Caudate nucleus (tissue), 63 donors: ENCODE measurements at places on chromosomes 1 and 21.

DNA sequence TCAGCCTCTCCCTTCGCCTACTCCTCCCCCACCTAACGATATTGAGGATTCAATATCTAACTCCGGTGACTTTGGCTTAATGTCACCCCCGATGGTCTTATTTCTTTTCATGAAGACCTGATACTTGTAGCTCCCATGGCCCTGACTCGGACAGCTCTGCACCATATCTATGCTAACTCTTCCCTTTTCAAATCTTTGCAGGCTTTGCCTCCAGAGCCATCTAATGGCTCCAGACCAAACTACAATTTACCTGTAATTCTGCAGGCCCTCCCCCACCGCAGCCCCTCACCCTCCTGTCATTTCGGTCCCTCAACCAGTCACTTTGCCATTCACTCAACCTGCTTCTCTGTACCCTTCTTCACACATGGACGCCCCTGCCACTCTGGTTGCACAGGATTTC lies 7.9 kb upstream of the GSTM5 start:
- no peak for DNase-seq

DNA sequence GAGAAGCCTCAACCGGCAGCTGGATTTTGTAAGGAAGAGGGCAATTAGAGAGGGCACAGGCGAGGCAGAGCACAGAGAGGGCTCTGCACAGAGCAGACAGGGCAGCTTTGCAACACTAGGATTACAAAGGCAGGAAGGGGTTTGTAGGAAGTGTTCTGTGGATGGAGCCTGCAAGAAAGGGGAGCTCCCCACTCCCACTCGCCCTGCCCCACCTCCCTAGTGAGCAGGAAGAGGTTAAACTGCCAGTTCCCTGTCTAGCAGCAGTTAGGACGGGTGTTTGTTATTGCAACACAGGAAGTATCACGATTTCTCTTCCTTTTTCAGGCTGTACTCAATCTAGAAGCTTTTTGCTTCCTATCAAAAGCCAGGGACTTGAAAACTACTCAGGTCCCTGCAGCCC lies 63.3 kb upstream of the LRRC8D start:
- no peak for DNase-seq

GRCh38 chr1:172286629-172287076 lies 133.8 kb upstream of the C1orf105 start:
- no peak for DNase-seq

DNA sequence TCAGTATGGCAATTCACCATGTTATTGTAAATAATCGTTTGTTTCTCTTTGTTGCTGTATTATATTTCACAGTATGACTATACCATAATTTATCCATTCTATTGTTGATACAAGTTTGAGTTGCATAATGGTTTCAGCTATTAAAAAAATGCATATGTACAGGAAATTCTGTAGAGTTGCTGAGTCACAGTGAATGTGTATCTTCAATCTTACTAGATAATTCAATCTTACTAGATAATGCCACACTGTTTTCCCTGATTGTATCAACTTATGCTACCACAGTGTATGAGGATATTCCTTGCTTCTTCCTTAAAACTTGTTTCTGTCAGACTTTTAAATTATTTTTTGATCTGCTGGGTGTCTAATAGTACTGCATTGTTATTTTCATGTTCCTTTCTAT lies 3.5 kb upstream of the COA6 start:
- no peak for DNase-seq

GRCh38 chr1:70891051-70891843 lies 156.4 kb downstream of the PTGER3 start:
- no peak for DNase-seq

GRCh38 chr1:112034277-112034676 lies 44.8 kb upstream of the KCND3 start:
- DNase-seq, result no peak

GRCh38 chr1:20371411-20371810 lies 80.7 kb downstream of the VWA5B1 start:
- no peak for DNase-seq

DNA sequence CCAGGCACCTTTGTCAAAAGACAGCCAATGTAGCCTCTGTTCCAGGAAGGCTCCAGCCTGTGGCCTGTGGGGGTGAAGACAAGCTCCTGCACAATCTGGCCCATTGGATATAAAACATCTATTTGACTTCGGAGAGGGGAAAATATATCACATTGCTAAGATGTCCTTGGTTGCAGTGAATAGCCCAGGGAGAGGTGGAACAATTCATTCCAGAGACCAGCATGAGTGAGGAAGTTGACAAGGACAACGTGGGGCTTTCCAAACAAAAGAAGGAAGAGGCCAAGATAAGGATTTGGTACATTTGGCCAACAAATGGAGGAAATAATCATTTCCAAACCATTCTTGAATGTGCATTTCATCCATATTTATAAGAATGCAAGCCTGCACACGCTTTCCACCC lies 187.0 kb downstream of the ETS2 start:
- no peak for DNase-seq

GRCh38 chr1:228515200-228515834 lies 28.1 kb downstream of the RNF187 start:
- DNase-seq, result no peak

DNA sequence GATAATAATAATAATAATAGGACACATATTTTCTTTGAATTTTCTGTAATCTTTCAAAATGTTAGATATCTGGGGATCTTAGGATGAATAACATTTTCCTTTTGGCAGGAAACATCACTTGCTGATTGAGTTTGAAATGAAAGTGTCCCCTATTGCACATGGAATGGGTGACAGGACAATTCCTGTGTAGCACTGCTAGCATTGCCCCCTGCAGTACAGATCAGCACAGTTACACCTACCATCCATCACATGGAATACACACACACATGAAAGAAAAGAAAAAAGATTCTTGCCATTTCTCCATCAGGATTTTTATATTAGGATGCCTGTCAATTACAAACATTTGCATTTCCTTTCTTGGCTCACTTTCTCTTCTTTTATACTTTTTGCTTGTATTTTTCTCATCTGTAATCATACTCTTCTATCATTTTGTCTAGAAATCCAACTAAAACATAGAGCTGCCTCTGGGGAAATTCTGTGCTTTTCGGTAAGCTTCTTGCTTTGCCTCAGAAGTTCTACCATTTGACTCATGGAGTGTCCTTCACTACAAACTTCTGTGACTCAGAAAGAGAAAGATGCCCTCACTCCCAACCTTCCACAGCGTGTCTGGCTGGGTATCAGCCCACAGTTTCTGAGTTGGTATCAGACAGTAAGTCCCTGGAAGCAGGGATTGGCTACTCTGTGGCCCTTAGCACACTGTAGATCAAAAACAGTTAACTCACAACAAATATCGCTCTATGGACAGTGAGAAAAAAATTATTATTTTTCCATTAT lies 641.2 kb downstream of the PTPRC start:
- DNase-seq, result no peak

- DNase-seq, result no peak
Measured at GRCh38 chr1:154810571-154810970, 59.5 kb downstream of the KCNN3 start.

DNA sequence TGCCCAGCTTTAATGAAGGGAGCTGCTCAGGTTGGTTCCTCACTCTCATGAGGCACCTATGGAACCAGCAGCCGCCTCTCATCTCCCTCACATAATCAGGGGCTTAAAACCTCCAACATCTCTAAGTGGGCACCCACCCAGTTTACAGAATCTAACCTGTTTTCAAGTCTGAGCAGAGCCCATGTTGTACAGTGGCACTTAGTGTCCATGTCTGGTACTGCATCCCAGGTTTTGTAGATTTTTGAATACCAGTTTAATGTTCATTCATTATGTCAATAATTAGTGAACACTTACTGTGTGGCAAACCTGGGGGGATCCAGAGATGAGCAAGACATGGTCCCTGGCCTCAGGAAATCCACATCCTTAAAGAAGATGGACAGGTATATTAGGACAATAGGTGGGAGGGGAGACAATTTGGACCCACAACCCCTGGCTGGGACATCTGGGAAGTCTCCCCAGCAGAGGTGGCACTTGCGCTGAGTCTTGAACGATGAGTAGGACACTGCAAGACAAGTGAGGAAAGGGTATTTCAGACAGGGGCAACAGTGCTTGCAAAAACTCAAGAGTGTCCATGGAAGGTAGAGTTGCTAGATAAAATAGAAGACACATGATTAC lies 83.3 kb downstream of the LACTBL1 start:
- no peak for DNase-seq

- DNase-seq, result no peak
Measured at GRCh38 chr1:94928293-94928939, 1.5 kb upstream of the CNN3 start.

DNA sequence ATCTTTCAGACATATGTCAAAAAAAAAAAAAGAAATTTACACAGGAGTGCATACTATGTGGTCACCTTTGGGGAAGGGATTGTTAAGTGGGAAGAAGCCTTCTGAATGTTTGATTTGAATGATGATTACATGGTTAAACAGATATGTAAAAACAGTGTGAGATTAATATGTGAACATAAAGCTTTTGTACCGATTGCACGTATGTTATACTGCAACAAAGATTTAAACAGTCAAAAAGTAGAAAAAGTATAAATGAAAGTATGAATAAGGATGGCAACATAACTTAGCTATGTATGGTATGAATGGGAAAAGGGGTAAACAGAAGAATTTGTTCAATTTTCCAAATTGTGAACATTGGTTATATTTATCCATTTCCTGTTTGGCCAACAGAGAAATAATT lies 10.0 kb upstream of the PLPP3 start:
- no peak for DNase-seq

GRCh38 chr21:38839328-38840286 lies 33.9 kb downstream of the ETS2 start:
- DNase-seq, result no peak

- no peak for DNase-seq
Measured at GRCh38 chr1:158570480-158570879, at the start of gene OR6P1. Gene OR6P1 (minus strand): TSS chr1:158570580. CDS start chr1:158563604, 6,976 bp downstream.

- no peak for DNase-seq
Measured at GRCh38 chr1:43344267-43344850, 6.7 kb downstream of the MPL start.

- DNase-seq, result no peak
Measured at GRCh38 chr1:211605603-211606331, 26.8 kb upstream of the SLC30A1 start.

- DNase-seq, result no peak
Measured at GRCh38 chr1:22447621-22448111, 4.0 kb upstream of the ZBTB40 start.

GRCh38 chr1:163315773-163316374 lies 5.9 kb upstream of the NUF2 start:
- no peak for DNase-seq

- DNase-seq, result no peak
Measured at GRCh38 chr1:180235077-180235501, 5.0 kb downstream of the LHX4 start.

GRCh38 chr1:100036718-100037655 lies 67.2 kb downstream of the SLC35A3 start:
- no peak for DNase-seq

- DNase-seq, result no peak
Measured at GRCh38 chr1:1112237-1112985, 3.5 kb downstream of the C1orf159 start.

DNA sequence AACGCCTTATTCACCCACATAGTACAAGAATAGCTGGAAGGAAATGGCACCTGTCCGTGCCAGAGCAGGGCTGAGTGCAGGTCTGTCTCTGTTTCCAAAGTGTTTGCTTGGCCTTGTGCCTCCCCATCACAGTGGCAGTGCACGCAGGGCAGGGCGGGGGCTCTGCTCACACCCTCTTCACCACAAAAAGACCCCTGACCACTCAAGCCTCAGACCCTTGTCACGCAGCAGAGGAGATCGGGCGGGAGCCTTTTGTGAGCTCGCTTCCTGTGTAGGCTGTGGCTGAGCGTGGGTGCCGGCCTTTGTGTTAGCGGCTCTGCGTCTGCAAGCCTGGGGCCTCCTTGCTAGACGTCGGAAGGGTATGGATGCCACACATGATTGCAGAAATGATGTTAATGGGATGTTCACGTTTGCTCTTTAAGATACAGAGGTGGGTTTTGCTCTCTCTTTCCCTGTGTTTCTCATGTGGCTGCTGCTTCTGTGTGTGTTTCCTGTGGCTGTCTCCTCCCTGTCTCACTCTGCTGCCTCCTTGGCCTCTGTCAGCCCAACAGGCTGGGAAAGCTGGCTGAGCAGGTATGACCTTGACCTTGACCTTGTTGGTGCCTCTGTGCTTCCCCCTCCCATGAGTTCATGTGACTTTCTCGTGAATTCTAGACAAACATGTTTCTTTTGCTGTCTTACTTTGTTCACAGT lies 45.4 kb downstream of the S100B start:
- DNase-seq, result no peak

- DNase-seq, result no peak
Measured at GRCh38 chr1:223106856-223107255, 36.2 kb downstream of the TLR5 start.

GRCh38 chr1:166489356-166489669 lies 322.5 kb upstream of the FAM78B start:
- DNase-seq, result no peak
